ENCODE measurements at places on chromosomes 5 and 9. TPM values are rescaled to one million over a fixed set of nuclear protein-coding genes. Genes with fewer than 3 reads are reported as not detected.
A peak's percentile ranks its signal among the peaks of the same experiment; 100 is the strongest.

GRCh38 chr5:149381261-149381985 is 2.3 kb upstream of the IL17B start:
- no peaks in the 10 kb centered on the region for H3K27me3 ChIP-seq
- no peak overlapping the region for H3K4me3 ChIP-seq
- H3K4me1 ChIP-seq: no peaks in the 10 kb centered on the region
- no peak overlapping the region for H3K27ac ChIP-seq
- no peak for DNase-seq

DNA sequence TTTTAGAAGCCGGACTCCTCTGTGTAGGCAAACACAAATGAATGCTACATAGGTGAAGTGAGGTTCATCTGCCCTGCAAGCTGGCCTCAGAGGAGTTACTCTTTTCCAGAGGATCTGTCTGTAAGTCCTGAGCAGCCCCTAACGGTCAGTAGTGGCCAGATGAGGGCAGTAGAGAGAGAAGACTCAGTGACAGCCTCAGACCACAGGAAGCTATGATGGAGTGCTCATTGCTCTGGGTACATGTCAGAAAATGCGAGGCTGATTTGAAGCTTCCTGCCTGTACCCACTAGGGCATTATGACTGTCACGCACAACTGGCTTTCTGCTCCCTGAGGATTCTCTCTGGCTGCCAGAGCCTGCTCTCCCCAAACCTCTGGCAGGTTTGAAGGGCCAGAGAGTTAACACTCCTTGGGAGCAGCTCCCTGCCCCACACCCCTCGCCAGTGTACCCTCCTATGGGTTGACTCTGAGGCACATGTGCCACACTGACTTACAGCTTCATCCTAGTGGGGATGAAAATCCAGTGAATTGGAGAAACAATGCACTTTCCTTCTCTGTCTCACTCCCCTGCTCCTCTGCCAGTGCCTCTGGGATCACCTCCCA is 141.5 kb downstream of the GABRG2 start:
- H3K27ac ChIP-seq: no peak overlapping the region
- DNase-seq: peak; percentile 22
- no peaks in the 10 kb centered on the region for H3K4me1 ChIP-seq
- no peak overlapping the region for H3K4me3 ChIP-seq
- no peaks in the 10 kb centered on the region for H3K27me3 ChIP-seq

DNA sequence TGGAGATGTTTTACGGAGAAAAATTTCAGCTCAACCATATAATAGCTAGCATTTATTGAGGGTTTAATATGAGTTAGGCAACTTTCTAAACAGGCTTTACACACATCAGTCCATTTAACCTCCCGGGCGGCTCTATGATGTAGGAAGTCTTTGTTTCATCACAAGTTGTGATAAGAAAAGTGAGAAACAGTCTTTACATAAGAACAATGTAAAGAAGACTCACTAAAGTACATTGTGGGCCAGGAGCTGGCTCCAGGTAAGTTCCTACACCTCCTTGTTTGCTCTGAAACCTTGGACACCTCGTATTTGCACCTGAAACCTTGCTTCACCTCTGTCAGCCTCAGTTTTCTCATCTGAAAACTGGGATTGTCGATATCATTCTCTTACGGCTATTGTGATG is 116.1 kb downstream of the JAKMIP2 start:
- H3K27ac ChIP-seq: no peak overlapping the region
- no peaks in the 10 kb centered on the region for H3K4me1 ChIP-seq
- no peaks in the 10 kb centered on the region for H3K27me3 ChIP-seq
- no peak overlapping the region for H3K4me3 ChIP-seq
- DNase-seq: no peak

DNA sequence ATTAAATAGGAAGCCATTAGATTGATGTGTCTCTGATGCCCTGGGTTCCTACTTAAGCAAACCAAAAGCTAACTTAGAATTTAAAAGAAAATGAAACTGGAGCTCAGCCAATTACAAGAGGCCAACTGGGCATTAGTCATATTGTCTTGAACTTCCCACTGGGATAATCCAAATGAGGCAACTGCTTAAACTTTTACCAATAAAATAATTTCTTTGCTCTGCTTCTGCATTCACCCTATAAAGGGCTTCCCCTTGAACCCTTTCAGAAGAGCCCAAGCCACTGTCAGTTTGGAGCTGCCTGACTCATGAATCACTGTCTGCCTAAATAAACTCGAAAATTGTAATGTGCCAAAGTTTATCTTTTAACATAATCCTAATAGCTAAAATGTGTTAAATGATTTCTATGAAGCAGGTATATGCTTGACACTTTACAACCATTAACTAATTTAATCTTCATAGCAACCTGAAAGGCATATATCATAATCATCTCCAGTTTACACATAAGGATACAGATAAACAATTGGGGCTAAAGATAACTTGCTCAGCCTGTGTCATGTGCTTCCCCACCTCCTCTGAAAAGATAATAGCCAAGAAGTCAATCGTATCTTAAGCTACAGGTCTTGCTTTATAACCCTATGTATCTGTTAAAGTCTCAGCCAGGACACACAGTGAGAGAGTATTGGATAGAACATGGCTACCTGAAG is 11.5 kb downstream of the GPR150 start:
- peaks cover 16% of the 10 kb centered on the region for H3K4me1 ChIP-seq
- peak overlapping the region; percentile 91 for H3K27ac ChIP-seq

The PDLIM4 gene
- not detected for total RNA-seq

The FCN2 gene
- total RNA-seq: not detected

The JAKMIP2 gene
- 8.2 TPM for total RNA-seq

GRCh38 chr5:43192558-43193180 is 644 bp downstream of the NIM1K start:
- DNase-seq: peak; percentile 23
- H3K4me1 ChIP-seq: peaks cover 28% of the 10 kb centered on the region
- peaks cover 6% of the 10 kb centered on the region for H3K36me3 ChIP-seq
- peaks cover 21% of the 10 kb centered on the region for H3K27me3 ChIP-seq
- peak overlapping the region; percentile 77 for H3K4me3 ChIP-seq

The RANBP3L gene
- total RNA-seq: not detected

DNA sequence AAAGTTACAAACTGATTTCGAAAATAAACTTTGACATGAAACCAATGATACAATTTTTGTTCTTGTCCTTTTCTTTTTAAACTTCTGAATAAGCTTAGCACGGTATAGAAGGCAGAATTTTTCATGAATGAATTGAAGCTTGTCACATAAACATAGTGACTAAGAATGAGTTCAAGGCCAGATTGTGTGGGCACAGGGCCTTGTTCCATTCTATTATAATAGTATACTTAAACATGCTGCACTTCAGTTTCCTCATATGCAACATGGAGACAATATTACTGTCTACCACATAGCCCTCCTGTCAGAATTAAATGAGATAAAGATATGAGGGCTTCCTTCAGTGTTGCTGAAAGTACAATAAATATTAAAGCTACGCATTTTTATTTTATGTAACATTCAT is 204.2 kb upstream of the HAPLN1 start:
- no peak for DNase-seq
- no peak overlapping the region for H3K27ac ChIP-seq
- H3K4me3 ChIP-seq: no peak overlapping the region
- no peaks in the 10 kb centered on the region for H3K27me3 ChIP-seq

The LECT2 gene
- not detected for total RNA-seq

DNA sequence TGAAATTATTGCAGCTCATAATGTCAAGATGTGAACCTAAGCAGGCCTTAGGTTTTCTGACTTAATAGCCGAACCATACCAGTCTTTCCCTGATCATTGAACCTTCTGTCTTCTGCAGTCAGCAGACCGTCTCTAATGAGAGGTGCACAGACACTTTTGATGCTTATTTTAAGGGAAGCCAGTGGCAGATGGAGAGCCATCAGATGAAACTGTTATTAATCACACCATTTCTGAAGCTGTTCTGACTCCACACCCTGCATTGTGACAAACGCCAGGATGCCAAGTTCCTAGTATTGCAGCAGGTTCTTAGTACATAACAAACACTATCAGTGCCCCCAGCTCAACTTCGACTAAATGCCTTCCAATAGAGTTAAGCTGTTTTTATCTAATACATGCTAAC is 43.0 kb downstream of the PIK3R1 start:
- H3K4me1 ChIP-seq: peaks cover 59% of the 10 kb centered on the region
- no peak overlapping the region for H3K4me3 ChIP-seq
- H3K36me3 ChIP-seq: peaks cover 31% of the 10 kb centered on the region
- no peak overlapping the region for H3K27ac ChIP-seq
- DNase-seq: no peak

GRCh38 chr5:173333925-173334661 is 5.9 kb upstream of the STC2 start:
- peaks cover 12% of the 10 kb centered on the region for H3K27me3 ChIP-seq
- H3K4me3 ChIP-seq: no peak overlapping the region
- H3K4me1 ChIP-seq: peaks cover 24% of the 10 kb centered on the region
- DNase-seq: no peak
- no peak overlapping the region for H3K27ac ChIP-seq

The OR1Q1 gene
- total RNA-seq: not detected

DNA sequence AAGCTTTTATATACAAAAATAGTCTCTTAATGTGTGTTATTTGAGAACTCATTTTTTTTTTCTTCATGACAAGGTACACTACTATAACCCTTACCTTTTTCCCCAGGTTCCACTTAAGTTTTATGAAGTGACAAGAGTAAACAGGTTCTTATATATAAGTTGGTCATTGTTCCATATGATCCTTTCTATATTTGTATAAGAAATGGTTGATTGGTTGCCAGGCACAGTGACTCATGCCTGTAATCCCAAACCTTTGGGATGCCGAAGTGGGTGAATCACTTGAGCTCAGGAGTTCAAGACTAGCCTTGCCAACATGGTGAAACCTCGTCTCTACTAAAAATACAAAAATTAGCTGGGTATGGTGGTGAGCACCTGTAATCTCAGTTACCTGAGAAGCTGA is 108.3 kb downstream of the PCSK1 start:
- DNase-seq: no peak
- no peak overlapping the region for H3K4me3 ChIP-seq
- peaks cover 11% of the 10 kb centered on the region for H3K27me3 ChIP-seq
- no peak overlapping the region for H3K27ac ChIP-seq
- H3K4me1 ChIP-seq: no peaks in the 10 kb centered on the region

GRCh38 chr5:124873188-124873587 is 126.7 kb upstream of the ZNF608 start:
- H3K27ac ChIP-seq: no peak overlapping the region
- H3K4me1 ChIP-seq: no peaks in the 10 kb centered on the region
- DNase-seq: no peak
- peaks cover 6% of the 10 kb centered on the region for H3K27me3 ChIP-seq

DNA sequence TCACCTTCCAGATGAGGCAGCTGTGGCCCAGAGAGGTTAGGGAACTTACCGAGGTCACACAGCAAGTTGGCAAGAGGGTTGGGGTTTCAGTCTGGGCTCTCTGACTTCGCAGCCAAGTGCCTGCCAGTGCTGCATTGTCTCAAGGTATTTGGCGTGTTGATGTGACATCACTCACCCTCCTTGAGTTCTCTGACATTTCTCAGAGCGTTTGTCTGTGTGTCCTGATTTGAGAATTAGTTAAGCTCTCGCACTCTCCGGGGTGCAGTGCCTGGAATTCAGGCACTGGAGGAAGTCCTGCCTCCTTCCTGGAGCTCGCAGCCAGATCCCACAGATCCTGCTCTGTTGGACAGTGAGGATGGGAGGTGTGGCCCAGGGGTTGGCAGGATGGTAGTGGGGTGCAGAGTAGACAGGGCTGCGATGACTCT is 25.7 kb downstream of the WWC1 start:
- no peaks in the 10 kb centered on the region for H3K27me3 ChIP-seq
- no peak overlapping the region for H3K4me3 ChIP-seq
- no peak overlapping the region for H3K27ac ChIP-seq
- no peak for DNase-seq

- H3K4me1 ChIP-seq: peaks cover 16% of the 10 kb centered on the region
- H3K27ac ChIP-seq: no peak overlapping the region
- H3K36me3 ChIP-seq: no peaks in the 10 kb centered on the region
- peaks cover 11% of the 10 kb centered on the region for H3K27me3 ChIP-seq
Observed at GRCh38 chr9:100598641-100599145, 20.8 kb downstream of the CAVIN4 start.

GRCh38 chr5:180908998-180909731 is 10.2 kb downstream of the BTNL8 start:
- no peaks in the 10 kb centered on the region for H3K36me3 ChIP-seq
- no peaks in the 10 kb centered on the region for H3K4me1 ChIP-seq
- H3K4me3 ChIP-seq: no peak overlapping the region
- DNase-seq: no peak
- no peak overlapping the region for H3K27ac ChIP-seq
- H3K27me3 ChIP-seq: peaks cover 2% of the 10 kb centered on the region

GRCh38 chr9:22700171-22700570 is 253.5 kb downstream of the DMRTA1 start:
- H3K36me3 ChIP-seq: no peaks in the 10 kb centered on the region
- no peak for DNase-seq
- H3K4me3 ChIP-seq: no peak overlapping the region
- H3K27me3 ChIP-seq: no peaks in the 10 kb centered on the region

The SLC1A1 gene
- total RNA-seq: not detected

- H3K27me3 ChIP-seq: peaks cover 73% of the 10 kb centered on the region
- H3K4me1 ChIP-seq: peaks cover 7% of the 10 kb centered on the region
Observed at GRCh38 chr9:33676746-33677505, 118.4 kb upstream of the PRSS3 start.

DNA sequence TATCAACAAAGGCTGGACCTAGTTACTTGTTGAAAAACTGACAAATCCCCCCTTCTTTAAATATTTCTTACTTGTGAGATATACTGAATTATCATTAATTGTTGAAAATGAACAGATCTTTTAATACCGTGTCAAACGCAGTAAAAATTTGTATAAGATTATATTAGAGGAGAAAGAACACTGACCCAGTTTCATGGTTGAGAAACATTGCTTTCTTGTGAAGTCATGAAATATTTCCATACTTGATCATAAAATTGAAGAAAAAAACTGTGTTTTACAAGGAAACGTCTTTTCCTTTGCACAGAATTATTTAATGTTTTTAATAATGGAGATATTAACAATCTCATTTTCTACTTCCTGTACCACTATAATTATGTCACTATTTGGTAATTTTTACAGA is 45.8 kb downstream of the MOCS2 start:
- H3K4me3 ChIP-seq: no peak overlapping the region
- H3K27ac ChIP-seq: no peak overlapping the region
- H3K36me3 ChIP-seq: peaks cover 41% of the 10 kb centered on the region
- H3K4me1 ChIP-seq: peaks cover 11% of the 10 kb centered on the region
- no peak for DNase-seq

The PCDHA2 gene
- total RNA-seq: not detected

The ANKRD34B gene
- not detected for total RNA-seq

- H3K27ac ChIP-seq: no peak overlapping the region
- no peaks in the 10 kb centered on the region for H3K36me3 ChIP-seq
- H3K27me3 ChIP-seq: no peaks in the 10 kb centered on the region
- no peaks in the 10 kb centered on the region for H3K4me1 ChIP-seq
- DNase-seq: no peak
Observed at GRCh38 chr5:124289641-124290311, 456.7 kb downstream of the ZNF608 start.

The PLAC8L1 gene
- total RNA-seq: not detected
